ENCODE measurements at places on chromosomes 16 and 17.

DNA sequence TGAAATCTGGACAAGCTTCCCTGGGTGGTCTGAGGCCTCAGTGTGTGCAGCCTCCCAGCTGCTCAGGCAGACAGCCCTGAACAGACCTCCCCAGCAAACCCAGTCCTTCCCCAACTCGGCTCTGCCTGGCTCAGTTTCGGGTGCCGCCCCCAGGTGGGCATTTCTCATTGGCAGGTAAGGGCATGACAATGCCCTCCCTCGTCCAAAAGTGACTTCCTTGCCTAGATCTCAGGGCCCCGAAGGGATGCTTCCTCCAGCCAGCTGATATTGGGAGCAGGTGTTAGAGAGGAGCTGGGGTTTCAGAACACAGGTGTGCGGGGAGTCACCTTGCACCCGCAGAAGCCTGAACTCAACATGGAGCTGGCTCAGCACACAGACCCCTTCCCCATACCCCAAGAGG, 3.8 kb upstream of the PPL start:
- DNase-seq, result no peak

- DNase-seq, result no peak
Observed at GRCh38 chr17:50128441-50129352, 1.3 kb downstream of the SAMD14 start.

- no peak for DNase-seq
Observed at GRCh38 chr17:37440424-37440823, 33.7 kb downstream of the TADA2A start.

GRCh38 chr17:50708050-50709000, 611 bp upstream of the ANKRD40 start:
- DNase-seq, result no peak

DNA sequence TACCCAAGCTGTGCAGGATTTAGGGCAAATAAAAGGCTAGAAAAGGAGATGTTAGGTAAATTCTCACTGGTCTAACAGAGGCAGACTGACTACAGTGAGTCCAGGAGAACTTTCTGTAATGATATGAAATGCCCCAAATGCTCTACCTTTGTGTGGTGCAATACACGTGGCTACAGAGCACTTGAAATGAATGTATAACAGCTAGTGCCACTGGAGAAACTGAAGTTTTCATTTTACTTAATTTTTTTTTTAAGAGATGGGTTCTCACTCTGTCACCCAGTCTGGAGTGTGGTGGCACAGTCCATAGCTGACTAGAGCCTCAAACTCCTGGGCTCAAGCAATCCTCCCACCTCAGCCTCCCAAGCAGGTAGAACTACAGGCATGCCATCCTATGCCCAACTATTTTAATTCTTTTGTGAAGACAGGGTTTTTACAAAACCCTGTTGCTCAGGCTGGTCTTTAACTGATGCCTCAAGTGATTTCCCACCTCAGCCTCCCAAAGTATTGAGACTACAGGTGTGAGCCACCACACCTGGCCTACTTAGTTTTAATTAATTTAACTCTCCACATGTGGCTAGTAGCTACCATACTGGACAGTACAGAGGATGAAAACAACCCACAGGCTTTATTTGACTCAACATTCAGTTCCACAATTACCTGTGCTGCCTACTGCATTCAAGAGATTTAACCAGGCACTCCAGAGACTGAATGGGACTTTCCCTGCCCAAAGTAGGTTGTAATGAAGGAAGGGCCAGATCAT, 84.8 kb upstream of the PLEKHM1 start:
- DNase-seq, result no peak

- DNase-seq, result no peak
Observed at GRCh38 chr17:64002658-64003525, 4.7 kb downstream of the PRR29 start.

- DNase-seq, result no peak
Observed at GRCh38 chr17:7790150-7790549, 43.9 kb upstream of the KDM6B start.

DNA sequence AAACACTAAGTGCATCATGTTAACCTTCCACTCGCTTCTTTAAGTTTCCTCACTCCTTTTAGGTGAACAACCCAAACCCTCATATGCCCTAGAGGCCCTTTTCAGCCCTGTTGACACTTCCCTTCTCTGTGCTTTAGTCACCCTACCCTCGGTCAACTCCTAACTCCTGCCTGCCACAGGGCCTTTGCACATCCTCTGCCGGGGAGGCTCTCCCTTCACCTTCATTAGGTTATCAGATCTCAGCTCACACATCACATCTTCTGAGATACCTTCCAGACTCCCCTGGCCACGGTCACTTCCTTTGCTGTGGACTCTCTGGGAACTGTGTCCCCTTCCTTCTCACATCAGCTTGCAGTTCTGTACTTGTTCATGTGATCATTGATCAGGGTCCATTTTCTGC, 574.4 kb downstream of the MAF start:
- no peak for DNase-seq

DNA sequence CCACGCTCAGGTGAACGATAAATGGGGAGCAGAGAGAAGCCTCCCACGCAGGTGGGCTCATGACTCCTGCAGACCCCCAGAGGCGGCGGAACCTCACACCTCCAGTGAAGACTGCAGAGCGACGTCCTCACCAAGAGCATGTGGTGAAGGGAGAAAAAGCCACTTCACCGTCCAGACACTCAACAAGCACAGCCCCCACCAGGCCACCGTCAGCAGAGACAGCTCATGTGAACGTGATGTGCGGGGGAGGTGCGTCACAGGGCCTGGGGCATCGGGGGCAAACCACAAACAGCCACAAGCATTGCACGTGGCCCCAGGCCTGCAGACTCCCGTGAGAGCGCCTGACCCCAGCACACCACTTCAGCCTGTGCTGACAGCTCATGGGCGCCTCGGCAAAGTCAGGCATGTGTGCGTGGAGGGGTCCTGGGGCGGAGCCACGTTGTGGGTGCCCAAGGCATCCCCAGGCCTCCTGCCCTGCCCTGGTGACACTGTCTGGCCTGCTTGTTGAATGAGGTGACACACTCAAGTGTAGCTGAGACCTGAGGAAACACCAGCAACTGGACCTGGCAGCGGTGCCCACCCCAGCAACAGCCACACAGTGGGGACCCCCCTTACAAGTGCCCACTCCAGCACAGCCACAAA, 19.0 kb downstream of the LMF1 start:
- DNase-seq, result no peak

GRCh38 chr16:49282690-49283375, 1.2 kb upstream of the CBLN1 start:
- no peak for DNase-seq

DNA sequence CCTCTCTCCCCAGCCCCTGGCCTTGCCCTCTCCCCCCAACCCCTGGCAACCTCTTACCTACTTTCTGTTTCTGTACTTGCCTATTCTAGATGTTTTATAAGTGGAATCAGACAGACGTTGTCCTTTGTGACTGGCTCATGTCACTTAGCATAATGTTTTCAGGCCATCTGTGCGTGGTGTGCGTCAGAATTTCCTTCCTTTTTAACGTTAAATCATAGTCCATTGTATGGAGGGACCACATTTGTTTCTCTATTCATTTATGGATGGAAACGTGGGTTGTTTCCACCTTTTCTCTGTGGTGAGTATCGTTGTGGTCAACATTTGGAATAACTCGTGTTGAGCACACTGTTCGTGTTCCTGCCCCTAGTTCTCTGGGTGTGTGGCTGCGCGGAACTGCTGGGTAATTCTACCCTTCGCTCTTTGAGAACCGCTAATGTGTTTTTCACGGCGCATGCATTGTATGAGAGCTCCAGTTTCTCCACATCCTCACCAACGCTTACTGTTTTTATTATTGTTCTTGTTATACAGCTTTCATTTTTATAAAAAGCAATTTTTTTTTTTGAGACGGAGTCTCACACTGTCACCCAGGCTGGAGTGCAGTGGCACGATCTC, 26.3 kb downstream of the ACTG1 start:
- DNase-seq, result no peak

DNA sequence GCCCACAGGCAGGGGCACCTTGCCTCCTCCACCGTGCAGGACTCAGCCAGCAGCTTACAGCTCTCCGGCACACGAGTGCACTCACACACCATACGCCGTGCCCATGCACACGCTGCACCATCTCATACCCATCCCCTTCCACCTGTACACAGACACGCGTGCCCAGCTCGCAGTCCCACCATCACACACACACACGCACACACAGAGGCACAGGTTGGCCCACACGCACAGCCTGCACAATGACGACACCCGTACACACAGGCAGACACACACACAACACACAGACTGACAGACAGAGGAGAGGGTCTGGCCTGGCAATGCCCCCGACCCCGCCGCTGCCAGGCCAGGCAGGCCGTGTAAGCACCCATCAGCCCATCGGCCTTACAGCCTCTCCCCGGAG, 12.1 kb downstream of the CASKIN1 start:
- no peak for DNase-seq

- no peak for DNase-seq
Observed at GRCh38 chr16:57409870-57410587, 5.5 kb downstream of the CCL17 start.

DNA sequence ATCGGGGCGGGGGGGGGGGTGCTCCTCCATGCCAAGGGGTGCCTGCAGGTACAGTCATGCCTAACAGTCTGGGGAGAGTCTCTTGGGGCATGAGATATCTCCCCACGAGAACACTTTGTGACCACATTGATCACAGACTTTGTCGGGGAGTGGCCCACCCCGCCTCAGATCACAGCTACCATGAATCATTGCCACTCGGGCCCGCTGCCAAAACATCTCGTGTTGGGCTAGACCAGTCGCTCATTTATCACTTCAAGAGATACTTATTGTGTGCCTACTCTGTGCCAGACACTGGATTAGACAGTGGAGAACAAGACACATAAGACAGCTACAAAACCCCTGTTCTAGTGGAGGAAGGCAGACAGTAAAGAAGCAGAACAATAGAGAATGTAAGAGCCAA, 72.6 kb downstream of the CLEC16A start:
- DNase-seq, result peak; percentile 19

DNA sequence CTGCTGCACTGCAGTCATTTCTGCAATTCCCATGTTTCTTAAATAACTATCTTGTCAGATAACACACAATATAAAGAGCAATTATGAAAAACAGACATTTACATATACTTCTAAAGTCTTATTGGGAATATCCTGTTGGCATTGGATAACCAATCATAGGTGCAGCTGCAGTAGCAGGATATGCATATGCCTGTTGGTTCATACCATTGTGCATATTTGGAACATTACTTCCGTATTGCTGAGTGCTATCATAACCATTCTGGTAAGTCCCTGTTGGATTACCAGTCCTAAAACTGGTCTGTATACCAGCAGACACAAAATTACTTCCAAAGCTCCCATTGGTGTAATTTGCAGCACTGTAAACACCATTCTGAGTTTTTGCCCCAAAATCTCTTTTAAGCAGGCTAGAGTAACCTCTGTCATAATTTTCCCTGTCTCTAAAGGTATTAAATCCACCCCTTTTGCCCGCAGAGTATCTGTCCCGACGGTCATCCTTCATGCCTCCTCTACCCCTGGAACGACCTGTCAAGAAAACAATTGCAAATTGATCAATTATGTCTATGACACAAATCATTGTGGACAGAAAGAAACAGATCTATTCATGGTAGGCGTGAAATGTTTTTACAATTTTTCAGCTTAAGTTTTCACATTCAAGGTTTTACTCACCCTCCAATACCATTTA, 3.1 kb upstream of the POLG2 start:
- no peak for DNase-seq

- DNase-seq, result no peak
Observed at GRCh38 chr16:66247516-66248481, 118.7 kb upstream of the CDH5 start.

DNA sequence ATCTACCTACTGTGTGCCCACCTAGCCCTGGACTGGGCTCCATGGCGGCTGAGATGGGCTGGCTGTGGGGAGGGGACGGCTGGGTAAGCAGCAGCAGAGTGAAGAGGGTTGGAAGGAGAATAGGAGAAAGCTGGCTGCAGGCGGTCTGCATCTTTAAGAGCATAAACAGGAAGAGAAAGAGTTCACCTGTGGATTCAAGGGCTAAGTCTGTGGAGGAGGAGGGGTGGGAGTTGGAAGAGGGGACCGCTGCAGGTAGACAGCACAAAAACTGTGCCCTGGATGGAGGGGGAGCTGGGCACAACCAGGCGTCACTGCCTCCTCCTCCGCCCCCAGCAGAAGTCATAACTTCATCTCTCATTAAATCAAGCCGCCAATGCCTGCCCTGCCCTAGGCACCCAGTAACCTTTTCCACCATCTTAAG, 677 bp downstream of the SLC13A2 start:
- no peak for DNase-seq

GRCh38 chr17:14295676-14296075, 5.2 kb upstream of the HS3ST3B1 start:
- DNase-seq, result no peak

DNA sequence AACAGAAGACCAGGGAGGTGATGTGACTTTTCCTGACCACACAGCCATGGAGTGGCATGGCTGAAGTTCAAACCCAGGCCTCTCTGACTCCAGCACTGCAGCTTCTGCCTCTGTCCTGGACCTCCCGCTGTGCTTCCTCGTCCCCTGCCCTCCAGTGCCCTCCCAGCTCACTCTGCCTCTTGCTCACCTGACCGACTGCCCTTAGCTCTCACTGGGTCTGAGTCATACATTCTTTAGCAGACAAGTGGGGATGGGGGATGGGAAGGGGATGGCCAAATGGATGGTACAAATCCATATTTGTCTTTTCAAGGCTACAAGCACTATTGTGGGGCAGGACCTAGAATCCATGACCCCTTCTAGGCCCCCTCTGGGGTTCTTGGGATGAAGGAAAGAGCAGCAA, 33.0 kb downstream of the PITPNM3 start:
- no peak for DNase-seq

- DNase-seq, result no peak
Observed at GRCh38 chr16:76976101-76976500, 214.9 kb upstream of the MON1B start.

DNA sequence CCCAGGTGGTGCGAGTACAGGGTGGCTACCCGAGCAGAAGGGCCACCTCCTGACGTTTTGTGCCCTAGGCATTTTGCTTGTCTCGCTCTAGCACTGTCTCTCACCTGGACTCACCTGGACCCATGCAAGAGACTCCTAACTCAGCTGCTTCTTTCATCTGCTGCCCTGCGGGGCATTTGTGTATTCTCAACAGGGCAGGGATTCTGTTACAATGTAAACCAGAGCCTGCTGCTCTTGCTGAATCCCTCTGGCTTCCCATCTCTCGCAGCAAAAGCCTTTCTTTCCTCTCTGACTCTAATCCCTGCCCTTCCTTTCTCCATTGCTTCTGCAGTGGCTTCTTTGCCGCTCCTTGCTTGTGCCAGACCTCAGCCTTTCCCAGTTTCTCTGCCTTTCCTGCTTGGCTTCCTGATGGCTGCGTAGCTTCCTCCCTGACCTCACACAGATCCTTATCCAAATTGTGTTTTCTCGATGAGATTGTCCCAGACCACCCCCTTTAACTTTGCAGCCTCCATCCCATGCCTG, 10.2 kb downstream of the ARSG start:
- DNase-seq, result no peak

- no peak for DNase-seq
Observed at GRCh38 chr16:74372369-74372768, 3.7 kb upstream of the NPIPB15 start.

- DNase-seq, result no peak
Observed at GRCh38 chr17:40063901-40064531, 1.3 kb downstream of the THRA start.

DNA sequence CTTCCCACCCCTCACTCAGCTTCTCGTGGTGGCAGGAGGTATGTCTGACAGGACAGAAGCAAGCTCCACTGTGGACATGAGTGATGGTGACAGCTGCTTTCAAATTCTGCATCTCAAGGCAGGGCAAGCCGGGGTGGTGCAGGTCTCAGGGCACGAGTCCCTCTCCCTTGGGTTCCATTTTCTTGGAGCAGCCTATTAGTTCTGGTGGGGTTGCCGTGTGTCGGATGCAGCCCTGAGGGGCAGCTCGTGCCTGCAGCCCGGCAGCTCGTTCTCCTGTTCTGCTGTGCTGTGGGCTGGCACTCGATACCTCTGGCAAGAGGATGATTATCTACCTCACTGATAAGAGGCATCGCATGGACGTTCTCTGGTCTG, 16.5 kb upstream of the CLEC18C start:
- no peak for DNase-seq
